ENCODE measurements at places on chromosomes 3 and 15.

GRCh38 chr3:101189796-101190195 lies 130.6 kb downstream of the IMPG2 start:
- DNase-seq: no peak

GRCh38 chr15:73239564-73240215 lies 129.1 kb downstream of the HCN4 start:
- DNase-seq: no peak

DNA sequence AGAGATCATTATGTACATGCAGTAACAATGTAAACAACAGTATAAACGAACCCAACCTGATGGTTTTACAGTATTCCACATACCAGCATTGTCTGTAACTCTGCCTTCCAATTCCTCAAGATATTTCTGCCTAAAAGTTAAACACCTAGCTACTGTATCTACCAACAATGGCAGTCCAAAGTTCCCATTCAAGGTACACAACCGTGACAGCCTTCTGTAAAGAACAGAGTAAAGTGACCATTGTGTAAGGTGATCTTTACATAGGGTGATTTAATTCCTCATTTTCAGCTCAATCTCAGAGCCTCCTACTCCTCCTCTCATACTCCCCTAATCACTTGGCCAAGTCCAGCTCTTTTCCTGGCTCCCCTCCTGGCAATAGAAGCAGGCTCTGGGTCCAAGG lies 10.4 kb downstream of the SECISBP2L start:
- no peak for DNase-seq

DNA sequence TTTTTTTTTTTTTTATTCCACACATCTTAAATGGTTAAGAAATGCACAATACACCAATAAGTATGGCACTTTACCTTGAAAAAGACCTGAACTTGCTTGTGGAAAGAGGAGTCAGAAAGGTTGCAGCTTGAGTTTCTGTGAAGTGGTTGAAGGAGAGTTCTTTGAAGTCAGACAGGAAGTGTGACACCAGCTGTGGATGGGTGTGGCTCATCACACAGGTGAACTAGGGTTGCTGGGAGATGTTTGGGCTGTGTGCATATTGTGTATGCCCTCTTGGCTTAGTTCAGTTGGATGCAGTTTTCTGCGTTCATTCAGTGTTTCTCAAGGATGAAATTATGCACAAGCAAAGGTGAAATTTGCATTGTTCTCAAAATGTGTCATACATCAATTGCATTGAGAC lies 6.3 kb downstream of the AEN start:
- peak; percentile 48 for DNase-seq

- DNase-seq: no peak
Measured at GRCh38 chr3:190865828-190866227, 3.3 kb upstream of the GMNC start.

GRCh38 chr15:91515188-91515754 lies 338.2 kb upstream of the SLCO3A1 start:
- DNase-seq: no peak

DNA sequence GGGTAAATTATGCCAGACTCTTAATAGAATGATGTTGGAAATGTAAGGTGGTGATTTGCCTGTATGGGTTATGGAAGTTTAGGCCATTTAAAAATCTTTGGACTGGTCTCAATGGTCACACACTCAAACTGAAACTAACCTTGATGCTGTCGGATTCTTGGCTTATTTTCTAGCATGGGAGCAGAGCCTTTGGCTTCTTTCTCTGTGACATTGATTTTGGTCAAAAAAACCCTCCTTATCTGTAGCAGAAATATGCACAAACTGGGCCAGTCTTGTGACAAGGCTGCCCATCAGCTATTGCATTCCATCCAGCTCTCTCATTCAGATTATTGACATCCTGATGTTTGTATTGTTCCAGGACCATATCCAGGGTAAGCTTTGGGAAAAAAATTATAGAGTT lies 35.9 kb downstream of the ARPP21 start:
- DNase-seq: no peak

- DNase-seq: no peak
Measured at GRCh38 chr3:119608405-119609000, 10.8 kb downstream of the PLA1A start.

- DNase-seq: no peak
Measured at GRCh38 chr3:5583920-5584319, 396.4 kb downstream of the EDEM1 start.
